ENCODE measurements at places on chromosomes 6 and 20.
A peak's percentile ranks its signal among the peaks of the same experiment; 100 is the strongest.

DNA sequence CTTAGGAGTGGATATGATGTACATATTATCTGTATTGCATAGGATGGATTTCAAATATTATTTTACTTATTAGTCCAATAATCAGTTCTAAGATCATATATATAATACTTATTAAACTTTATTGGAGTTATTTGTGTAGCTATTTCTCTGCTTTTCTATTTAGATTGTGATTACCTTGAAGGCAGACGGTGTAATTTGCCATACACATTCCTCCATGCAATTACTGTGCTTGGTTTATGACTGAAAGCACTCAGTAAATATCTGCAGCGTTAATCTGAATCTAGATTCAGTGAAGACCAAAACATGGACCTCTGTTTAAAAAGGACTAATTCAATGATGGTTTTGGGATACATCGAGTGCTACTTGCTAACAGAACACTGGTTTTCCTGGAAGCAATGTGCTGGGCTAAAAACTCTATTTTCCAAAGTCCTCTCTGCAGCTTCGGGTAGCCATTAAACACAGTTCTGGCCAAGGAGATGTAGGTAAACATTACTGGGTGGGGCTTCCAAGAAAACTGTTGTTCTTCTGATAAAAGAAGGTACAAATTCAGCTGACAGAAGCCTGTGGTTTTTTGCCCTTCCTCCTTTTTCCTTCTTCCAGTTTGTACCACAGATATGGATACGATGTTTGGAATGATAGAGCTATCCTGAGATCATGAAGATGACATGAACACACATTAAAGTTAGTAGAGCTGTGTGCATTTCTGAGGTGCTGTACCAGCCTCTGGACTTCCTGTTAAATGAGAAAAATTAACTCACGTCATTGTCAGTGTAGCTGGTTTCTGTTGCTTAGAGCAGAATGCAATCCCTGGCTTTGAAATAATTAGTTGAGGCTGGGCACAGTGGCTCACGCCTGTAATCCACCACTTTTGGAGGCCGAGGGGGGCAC, 136.5 kb upstream of the NUP153 start:
- no peak for DNase-seq

- no peak for DNase-seq
Measured at GRCh38 chr20:16846006-16846405, 97.8 kb downstream of the OTOR start.

GRCh38 chr6:132190815-132191175, 210.5 kb downstream of the MOXD1 start:
- DNase-seq: no peak

GRCh38 chr20:63752411-63753101, 13.0 kb downstream of the SLC2A4RG start:
- DNase-seq: no peak

GRCh38 chr20:34754611-34755010, 50.5 kb downstream of the TP53INP2 start:
- no peak for DNase-seq

GRCh38 chr20:53657732-53658131, 64.1 kb upstream of the ZNF217 start:
- no peak for DNase-seq

GRCh38 chr6:35691027-35691824, 2.5 kb upstream of the FKBP5 start:
- DNase-seq: no peak

DNA sequence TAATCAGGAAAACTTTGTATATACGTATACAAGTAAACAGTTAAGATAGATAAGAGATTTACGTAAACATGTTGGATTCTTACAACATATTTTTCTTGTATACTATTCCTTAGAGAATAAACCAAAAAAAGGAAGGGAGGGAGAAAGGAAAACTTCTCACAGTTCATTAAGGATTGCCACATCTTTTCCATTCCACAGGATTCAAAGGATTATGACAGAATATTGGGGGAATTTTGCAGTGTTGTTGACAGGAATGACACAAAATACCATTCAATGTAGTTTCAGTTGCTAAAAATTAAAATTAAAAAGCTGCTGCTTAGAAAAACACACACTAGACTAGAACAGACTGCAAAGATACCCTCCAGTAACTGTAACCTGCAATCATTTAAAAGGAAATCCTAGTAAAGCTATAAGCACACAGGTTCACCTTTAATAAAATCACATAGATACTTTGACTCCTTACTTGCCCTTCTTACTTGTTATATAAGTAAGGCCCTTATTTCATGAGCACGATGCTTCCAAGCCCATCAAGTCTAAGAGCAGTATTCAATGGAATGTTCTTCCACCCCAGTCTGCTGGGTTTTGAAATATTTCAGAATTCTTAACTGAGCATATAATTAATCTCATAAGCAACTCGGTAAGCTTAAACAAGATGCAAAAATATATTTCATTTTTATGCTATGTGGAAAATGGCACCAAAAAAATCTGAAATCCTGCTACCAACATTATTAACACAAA, 107.8 kb downstream of the SMLR1 start:
- no peak for DNase-seq

DNA sequence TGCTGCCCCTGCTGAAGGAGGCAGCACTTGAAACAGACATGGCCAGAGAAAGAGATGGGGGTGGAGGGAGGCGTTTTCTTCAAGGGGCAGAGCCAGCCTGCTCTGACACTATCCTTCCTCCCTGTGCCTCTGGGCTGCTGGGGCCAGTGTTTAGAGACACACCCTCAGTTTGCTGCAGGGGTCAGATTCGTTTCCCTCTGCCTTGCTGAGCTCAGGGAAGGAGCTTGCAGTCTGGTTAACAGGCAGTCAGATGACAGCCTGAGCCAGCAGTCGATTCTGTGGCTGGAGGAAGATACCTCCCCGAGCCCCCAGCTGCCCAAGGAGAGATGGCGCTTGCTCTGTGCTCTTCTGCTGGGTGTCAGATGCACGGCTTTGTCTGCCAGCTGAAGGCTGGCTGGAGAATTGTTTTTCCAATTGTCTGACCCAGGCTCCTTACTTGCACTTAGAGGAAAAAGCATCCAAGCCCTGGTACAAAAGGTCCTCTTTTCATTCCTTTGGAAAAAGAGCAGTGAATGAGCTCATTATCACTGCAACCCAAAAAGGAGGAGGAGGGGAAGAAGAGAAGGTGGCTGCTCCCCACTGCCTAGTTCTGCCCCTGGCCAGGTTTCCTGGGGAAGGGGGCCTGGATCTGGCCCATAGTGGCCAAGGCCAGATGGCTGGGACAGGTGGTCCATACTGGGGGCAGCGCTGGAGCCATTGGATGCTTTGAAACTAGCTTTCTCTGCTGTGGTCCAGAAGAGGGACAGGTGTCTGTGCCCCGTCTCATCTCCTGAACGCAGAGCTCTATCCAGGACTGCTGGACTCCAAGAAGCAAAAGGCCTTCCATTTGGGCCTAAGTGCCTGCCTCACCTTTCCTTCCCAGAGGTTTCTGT, 88.2 kb downstream of the TCP11 start:
- no peak for DNase-seq

GRCh38 chr6:169019727-169020491, 233.7 kb downstream of the THBS2 start:
- DNase-seq: no peak

GRCh38 chr20:18678549-18679419, 90.9 kb downstream of the DTD1 start:
- DNase-seq: no peak

GRCh38 chr6:34589140-34589539, 33.0 kb upstream of the SPDEF start:
- DNase-seq: no peak

DNA sequence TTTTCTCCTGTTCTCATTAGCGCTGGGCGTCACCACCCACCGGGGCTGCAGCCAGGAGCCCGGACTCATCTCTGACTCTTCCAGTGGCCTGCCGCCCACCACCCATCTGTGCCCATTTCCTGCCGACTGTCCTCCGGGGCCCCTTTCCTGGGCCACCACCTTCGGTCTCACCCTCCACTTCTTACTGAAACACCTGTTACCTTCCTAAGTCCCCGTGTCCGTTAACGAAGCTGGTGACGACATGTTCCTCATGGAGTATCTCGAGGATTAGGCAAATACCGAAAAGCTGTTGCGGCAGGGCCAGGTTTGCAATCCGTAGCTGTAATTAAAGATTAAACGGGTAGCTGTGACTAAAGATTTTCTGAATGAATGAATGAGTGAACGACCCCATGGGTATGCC, 80.2 kb downstream of the SRC start:
- DNase-seq: no peak

GRCh38 chr6:150043501-150044412, 18.4 kb upstream of the RAET1L start:
- DNase-seq: no peak

DNA sequence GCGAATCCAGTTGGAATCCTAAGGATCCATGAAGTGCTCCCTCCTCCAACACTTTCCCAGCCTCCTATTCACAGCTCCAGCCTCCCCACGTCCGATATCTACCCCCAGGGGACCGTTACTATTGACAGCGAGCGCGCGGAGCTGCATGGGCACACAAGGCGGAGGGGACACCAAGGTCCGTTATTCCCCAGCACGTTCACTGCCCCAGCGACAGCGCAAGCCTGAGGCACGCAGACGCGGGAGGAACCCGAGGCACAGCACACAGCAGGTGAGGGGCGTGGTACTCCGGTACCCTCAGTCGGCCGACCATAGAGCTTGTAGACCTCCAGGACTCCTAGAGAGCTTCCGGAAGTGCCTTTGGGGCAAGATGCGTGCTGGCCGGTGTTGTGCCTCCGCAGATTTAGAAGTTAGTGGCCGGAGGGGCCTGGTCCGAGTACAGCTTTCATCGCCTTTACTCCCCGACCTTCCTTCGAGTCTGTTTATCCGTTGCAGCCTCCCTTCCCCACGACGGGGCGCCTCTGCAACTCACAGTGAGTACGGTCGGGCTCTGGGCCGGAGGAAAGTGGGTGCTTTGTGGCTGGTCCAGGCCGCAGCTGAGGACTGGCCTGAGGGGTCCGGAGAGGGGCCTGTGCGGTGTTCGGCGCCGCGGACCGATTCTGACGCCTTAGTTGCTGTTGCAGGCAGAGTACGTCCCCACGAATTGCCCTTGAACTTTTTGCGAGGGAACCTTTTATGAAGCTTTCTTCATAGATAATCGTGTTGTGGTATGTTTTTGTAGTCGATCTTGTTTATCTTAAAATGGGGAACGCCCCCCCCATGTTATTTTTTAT, at the start of gene ZKSCAN8:
Gene ZKSCAN8, plus strand, starts transcription at position 384 of the 830 bp plus-strand sequence. CDS start 6,525 bp downstream, outside the sequence.
- DNase-seq: peak; percentile 91

DNA sequence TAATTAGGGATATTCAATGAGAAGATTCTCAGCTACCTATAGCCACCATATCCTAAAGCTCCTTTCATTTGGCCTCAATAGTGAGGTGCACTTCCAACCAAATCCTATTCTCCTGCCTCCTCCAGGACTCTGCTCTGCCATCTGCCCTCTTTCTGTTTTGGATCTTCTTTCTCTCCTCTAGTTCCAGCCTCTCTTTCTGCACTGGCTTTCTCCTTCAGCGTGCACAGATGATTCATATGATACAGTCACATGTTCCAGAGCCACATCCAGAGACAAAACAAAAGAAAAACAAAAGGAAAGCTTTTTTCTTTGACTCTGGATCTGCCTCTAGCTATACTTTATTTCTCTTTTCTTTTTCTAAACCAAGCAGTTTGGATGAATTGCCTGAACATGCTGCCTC, 531.9 kb upstream of the MAN1A1 start:
- no peak for DNase-seq

DNA sequence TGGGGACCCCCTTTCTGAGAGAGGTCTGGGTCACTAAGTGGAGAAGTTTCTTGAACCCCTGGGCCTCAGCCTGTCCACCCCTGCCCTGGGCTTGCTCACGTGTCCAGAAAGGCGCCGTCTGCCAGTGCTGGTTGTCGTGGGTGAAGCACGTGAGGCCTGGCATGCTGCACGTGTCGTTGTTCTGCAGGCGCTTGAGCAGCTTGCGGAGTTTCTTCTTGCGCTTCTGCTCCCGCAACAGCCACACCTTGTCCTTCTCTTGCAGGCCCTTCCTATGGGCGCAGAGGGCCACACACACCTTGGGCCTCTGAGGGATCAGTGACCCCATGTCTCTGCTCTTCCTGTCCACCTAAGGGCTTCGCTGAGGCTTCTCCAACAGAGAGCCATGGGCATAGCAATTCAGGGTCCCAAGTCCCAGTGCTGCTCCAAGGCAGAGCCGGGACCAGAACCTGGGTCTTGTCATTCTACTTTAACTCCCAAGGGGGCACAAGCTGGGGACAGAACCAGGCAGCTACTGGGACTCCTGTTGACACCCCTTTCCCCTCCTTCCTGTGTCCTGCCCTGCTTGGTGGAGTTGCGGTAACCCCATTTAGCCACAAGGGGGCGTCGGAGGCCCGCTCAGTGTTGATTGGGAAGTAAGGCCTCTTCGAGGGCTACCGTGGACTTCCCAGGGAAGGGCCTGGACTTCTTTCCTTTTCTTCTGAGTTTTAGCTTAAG, 121.8 kb downstream of the SULF2 start:
- peak; percentile 84 for DNase-seq

- DNase-seq: no peak
Measured at GRCh38 chr6:83031689-83032088, 34.0 kb downstream of the UBE3D start.

DNA sequence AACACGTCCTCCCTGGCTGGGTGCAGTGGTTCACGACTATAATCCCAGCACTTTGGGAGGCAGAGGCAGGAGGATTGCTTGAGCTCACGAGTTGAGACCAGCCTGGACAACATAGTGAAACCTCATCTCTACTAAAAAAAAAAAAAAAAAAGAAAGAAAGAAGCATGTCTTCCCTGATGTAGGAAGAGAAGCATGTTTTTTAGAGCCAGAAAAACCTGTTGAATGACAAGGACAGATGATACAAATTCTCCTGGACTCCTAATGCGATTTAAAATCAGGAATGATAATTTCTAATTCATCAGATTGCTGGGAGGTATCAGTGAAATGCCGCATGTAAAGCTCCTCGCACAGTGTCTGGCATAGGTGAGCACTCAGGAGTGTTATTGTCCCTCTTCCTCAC, 23.7 kb upstream of the SEC63 start:
- DNase-seq: no peak

Data from GM10248 (cell line).